Activated T-helper 1 cell treated with anti-CD3 and anti-CD28 coated beads, Interleukin-2, amount 50 U/mL, for 16 hours (primary cell): ENCODE measurements at places on chromosomes 12 and 14.
A peak's percentile ranks its signal among the peaks of the same experiment; 100 is the strongest.

- DNase-seq, result no peak
Observed at GRCh38 chr14:40362856-40363255, 930.6 kb upstream of the FBXO33 start.

- DNase-seq, result no peak
Observed at GRCh38 chr14:68254669-68255527, 435.3 kb downstream of the RAD51B start.

- peak; percentile 63 for DNase-seq
Observed at GRCh38 chr12:47819896-47820630, at the start of gene HDAC7. Gene HDAC7 (minus strand): TSS chr12:47819903. CDS start chr12:47819785, 118 bp downstream.

DNA sequence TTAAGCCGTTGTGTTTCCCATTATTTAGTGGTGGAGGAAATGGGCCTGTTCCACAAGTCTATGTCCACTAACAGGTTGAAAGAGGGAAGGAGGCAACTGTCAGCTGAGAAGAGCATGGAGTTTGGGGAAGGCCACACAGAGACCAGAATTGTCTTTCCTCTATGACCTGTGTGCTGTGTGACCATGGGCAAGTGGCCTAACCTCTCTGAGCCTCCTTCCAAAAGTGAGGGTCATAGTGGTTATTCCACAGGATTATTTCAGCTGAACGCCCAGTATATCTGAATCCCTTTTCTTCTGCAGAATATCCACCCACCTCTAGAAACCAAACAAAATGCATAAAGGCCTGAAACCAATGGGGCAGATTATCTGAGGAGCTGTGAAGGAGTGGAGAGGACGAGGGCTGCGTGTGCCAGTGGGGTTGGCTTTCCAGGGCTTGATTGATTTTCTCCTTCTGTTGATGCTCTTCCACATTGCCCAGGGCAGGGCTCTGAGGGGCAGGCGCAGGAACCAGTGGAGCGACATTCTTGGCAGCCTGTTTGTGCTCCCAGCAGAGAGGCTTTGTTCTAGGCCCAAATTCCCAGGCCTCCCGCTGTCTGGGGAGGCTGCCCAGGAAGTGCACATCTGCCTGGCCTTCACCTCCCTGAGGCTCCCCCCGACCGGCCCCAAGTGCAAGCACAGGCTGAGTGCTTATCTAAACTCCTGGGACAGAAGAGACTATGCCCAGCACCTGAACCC is 452.7 kb downstream of the BCL11B start:
- DNase-seq, result no peak

DNA sequence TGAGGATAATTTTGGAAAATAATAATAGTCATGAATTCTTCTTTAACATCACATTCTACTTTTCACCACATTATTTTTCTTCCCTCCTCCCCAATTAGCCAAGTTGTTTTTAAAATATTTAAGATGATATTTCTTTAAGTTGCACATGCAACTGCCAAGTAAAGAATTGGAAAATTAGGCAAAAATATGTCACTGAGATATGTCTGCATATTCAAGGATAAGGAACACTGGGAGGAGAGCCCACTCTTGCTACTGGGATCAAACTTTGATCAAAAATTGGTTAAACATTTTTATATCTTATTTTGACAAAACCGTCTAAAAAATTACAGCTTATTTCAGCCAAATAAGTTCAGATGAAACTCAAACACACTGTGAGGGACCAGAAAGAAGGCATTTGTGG is 231.2 kb upstream of the TMTC1 start:
- DNase-seq, result no peak

- DNase-seq, result no peak
Observed at GRCh38 chr12:24909667-24910066, 39.2 kb downstream of the BCAT1 start.

DNA sequence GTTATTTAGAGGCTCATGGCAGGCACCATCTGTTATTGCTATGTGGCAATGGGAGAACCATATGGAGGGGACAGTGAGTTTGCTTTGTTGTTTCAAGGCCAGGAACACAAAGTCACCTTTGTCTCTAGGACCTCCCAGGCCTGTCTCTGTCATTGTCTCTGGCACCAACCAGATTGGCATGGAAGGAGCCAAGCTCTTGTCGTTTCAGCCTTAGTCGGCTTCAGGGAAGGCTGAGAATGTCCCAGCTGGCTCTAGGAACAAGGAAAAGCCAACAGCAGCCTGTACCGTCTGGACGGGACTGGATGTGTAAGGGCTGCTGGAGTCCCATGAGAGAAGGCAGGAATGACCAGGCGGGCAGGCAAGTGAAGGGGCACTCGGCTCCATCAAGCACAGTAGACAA is 29.2 kb downstream of the RPH3A start:
- DNase-seq, result no peak

DNA sequence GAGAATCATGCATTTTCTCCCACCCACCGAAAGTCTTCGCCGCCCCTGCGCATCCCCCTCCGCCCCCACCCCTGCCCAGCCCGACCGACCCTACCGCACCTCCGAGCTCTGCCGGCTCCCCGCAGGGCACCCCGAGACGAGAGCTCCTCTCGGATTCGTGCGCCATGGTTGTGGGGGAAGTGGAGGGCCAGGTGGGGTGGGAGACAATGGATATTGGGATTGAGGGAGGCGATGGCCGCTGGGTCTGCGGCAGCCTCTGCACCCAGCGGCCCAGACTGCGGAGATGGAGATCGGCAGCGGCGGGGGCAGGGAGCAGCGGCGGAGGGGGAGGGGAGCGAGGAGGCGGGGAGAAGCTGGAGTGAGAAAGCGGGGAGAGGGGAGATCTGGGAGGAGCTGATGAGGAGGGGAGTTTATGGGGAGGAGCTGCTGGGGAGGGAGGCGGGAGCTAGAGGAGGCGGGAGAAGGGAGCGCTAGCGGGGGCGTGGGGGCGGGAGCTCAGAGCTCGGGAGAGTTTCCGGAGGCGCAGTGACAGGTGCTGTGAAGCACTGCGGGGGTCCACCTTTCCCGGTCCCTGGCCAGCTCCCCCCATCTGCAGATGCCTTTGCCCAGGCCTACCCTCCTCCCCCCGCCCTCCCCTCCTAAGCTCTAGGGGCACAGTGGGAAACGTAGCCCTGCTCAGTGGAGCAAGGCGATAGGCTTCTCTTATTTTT is at the start of gene SALL2:
TSS of gene SALL2 (minus strand) at position 385 of the 710 bp plus-strand sequence. CDS start at position 166, 219 bp downstream.
- DNase-seq, result peak; percentile 44

- no peak for DNase-seq
Observed at GRCh38 chr14:91075553-91075952, 15.1 kb upstream of the RPS6KA5 start.

DNA sequence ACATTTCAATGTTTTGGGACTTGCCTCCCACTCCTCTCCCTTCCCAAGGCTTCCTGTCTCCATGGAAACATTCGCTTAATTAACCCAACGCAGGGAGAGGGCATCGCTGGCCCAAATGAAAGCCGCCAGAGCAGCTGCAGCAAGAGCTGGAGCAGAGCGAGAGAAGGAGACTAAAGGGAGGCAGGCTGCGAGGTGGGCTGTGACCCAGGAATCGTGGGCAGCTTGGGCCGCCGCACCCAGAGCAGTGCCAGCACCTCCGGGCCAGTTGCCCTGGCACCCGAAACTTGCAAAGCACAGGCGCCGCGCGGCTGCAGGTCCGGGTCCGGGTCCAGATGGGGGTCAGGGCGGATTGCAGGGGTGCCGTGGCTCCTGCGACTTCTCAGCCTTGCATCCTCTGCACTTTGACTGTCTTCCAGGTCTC is 43.5 kb upstream of the PTPRQ start:
- no peak for DNase-seq

GRCh38 chr12:92080911-92081285 is 64.7 kb downstream of the BTG1 start:
- DNase-seq, result no peak

DNA sequence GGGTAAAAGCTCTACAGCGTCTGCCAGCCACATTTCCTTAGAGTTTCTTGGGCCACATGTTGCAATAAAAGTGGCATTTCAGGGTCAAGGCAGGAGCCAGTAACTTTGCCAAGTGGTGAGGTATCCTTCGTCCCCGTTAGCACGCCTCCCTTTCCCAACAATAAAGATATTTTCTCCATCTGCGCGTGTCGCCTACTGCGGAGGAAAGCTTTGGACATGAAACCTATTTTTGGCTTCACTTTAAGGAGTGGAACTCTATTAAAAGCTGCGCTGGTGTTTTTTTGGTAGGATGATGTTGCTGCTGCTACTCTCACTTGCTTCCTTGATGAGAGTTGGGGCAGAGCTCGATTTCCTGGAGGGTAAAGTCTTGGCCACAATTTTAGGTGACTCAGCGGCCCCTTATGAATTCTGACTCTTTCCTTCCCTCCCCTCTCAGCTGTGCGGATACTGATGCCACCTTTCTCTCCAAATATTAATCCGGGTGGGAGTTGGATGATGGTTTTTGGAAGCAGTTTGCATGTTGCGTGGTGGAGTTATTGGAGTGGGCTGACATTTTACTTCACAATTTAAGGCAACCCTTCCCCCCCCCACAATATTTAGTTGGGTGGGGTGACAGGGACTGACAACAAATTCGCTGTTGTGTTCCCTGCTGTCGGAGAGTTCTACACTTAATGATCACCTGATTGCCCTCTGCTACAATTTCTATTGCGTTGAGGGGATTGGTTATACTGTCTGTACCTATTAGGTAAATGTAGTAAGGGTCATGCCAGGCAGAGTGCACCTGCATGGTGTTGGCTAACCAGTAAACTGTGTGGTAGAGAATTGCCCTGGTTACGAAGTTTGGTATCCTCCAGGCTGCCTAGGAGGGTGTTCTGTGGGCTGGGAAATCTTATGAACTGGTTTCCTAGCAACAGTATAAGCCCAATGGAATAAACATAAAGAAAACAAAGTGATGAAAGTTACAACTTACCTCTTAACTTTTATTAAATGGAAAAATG is 1.1 kb downstream of the CCDC91 start:
- peak; percentile 11 for DNase-seq

DNA sequence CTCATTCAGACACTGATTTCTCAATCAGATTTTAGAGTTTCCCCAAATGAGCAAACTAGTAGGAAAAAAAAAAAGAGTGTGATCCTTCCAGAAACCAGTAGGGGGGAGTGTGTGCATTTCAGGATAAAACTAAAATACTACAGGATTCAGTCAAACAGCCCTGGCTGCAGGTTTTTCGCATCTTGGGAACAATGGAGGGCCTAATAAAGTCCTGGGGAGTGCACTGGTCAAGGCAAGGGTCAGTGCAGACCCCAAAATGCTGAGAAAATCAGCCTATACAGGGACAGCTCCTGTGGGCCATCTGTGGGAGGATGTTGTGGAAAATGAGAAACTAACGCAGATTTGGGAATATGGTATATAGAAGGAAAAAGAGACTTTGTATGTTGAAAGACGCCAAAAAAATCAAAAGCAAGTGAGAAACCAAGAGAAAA is 22.2 kb upstream of the ABCD4 start:
- DNase-seq, result no peak

GRCh38 chr12:103441437-103442181 is 54.2 kb downstream of the C12orf42 start:
- DNase-seq, result no peak

DNA sequence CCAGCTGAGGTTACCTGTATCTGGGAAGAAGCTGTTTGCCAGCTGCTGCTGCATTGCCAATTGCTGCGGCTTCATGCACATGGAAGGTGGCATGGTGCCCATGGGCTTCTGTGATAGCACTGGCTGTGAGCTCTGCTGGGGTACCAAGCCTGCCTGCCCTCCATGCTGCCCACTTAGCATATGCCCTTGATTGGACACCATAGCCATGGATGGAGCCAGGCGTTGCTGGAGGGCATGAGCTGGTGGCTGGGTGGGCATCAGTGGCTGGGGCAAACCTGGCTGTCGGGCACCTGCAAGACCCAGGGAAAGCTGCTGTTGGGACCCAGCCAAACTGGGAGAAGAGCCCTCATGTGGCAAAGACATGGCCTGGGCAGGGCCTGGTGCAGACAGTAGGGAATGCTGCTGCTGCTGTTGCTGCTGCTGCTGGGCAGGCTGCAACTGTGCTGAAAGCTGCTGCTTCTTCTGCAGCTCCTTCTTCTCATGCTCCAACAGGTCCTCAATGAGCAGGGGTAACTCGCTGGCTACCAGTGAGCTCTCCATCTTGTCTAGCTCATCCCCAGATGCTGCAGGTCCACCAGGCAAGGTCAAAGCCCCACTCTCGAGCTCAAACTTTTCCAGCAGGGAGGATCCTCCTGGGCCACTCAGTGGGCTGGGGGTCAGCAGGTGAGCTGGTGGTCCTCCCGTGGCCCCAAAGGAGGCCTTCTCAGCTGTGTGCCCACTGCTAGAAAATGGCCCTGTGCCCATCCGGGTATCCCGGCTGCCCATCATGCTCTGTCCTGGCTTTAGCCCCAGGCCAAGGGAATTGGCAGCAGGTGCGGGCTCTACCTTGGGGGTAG is 18.8 kb upstream of the PRKAG1 start:
- no peak for DNase-seq
